CD4-positive, alpha-beta T cell treated with Interleukin-17A for 1 hour (primary cell): ENCODE measurements at places on chromosomes 1 and 21.

- DNase-seq, result no peak
These were observed 26.8 kb downstream of the EGLN1 start for GRCh38 chr1:231395076-231395997.

GRCh38 chr1:203144661-203145060 lies 17.1 kb downstream of the ADORA1 start:
- DNase-seq, result no peak

DNA sequence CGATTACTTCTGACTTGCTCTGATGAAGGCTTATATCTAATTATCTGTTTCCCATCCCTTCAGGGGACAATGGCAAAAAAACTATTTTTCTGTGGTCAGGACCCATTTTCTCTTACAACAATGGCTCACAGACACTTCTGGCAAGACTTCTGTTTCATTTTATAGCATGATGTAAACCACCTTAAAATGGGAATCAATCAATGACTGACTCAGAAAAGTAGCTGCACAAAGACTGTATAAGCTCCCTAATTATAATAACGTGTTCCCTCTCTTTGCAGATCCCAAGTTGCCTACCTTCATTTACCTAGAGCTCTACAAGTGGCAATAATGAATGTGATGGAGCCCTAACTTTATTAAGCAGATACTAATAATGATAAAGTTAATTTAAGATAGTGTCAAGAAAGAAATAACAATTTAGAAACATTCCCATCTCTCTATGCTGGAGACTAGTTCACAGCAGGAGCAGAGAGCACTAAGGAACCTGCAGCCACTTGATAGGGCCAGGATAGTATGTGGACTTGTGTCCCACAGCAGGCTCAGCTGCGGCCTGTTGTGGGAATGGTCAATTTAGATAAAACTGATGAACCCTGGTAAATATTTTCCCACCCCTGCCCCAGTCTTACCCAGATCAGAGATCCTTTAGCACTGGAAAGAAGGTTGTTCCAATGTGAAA lies 538 bp downstream of the GBP2 start:
- DNase-seq, result peak; percentile 26

DNA sequence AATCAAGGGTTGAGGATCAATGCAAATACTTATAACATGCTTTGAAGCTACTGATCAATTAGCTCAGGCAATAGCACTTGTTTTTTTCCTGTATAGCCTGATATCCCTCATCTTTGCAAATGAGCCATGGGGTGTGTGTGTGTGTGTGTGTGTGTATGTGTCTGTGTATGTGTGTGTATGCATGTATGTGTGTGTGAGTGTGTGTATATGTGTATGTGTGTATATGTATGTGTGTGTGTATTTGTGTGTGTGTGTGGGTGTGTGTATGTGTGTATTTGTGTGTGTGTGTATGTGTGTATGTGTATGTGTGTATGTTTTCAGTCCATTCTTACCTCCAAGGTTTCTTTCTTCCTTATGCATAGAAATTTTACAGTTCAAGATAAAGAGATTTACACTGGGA lies 78.4 kb upstream of the SSX2IP start:
- no peak for DNase-seq

GRCh38 chr1:101059945-101060542 lies 34.5 kb upstream of the DPH5 start:
- DNase-seq, result no peak

GRCh38 chr1:107795441-107795840 lies 169.5 kb downstream of the VAV3 start:
- peak; percentile 40 for DNase-seq

- DNase-seq, result no peak
These were observed 143.9 kb upstream of the UBE2U start for GRCh38 chr1:64059556-64059955.

DNA sequence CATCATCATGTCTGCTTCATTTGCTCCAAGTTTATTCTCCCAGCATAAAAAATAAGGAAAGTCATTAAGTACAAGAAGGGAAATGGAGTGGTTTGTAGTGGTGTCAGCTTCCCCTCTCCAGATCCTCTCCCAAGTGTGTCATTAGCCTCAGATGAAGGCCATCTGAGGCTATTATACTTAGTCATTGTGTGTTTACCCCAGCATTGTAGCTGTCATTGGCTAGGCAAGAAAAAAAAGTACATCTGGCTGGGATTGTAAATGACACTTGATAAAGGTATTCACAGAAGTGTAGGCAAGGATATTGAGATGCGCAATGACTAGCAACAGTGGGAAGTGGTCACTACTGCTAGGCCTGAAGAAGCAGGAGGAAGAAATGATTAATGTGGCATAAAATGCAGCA lies 316.9 kb upstream of the SGIP1 start:
- no peak for DNase-seq

GRCh38 chr1:32960819-32961355 lies 3.7 kb downstream of the RNF19B start:
- DNase-seq, result no peak

GRCh38 chr1:41789661-41790330 lies 128.9 kb downstream of the HIVEP3 start:
- no peak for DNase-seq

- no peak for DNase-seq
These were observed 651 bp downstream of the ZBTB8A start for GRCh38 chr1:32539584-32540571.

DNA sequence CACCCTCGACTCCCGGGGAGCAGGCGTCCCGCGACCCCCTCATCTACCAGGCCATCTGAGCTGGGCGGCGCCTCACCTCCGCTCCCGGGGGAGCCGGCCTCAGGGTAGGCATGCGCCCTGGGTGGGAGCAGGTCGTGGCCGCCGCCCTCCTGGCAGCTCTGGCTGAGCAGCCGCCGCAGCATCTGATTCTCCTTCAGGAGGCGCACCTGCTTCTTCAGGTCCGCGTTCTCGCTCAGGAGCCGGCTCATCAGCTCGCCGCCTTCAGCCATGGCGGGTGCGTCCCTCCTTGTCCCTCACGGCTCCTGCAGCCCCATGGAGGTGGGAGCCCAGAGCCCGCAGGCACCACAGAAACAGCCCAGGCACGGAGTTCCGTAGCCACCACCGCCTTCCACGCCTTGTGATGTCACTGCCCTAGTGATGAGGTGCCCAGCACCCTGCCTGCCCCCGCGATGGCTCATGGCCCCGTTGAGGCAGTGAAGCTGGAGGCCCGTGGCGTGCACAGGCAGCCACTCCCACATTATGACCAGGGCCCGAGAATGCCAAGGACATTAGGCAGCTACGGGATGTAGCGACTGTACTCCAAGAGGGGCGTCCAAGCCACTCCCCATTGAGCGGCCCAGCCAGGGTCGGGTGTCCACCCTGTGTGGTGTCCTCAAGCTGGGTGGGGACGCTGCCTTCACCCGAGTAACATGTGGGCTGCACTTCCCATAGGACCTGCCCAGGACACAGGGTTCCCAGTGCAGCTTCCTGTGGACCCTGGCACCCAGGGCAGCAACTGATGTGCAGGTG lies 1.5 kb downstream of the SPATC1L start:
- no peak for DNase-seq

DNA sequence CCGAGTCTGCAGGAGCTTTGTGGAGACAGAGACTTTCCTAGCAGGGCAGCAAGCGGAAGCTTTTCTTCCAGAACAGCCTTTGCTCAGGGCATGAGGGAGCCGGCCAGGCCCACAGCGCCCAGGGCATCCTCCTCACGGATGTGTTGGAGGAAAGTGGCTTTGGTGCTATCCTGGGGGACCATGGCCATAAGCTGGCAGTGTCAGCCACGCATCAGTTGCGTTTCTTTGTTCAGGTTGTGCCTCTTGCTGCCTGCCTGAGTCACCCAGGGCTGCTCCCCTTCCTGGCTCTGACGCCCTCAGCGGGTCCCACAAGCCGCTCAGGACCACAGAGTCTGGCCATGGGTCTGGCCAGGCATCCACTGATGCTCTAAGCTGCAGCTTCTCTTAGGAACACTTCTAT lies 39.6 kb upstream of the PRSS38 start:
- DNase-seq, result no peak

DNA sequence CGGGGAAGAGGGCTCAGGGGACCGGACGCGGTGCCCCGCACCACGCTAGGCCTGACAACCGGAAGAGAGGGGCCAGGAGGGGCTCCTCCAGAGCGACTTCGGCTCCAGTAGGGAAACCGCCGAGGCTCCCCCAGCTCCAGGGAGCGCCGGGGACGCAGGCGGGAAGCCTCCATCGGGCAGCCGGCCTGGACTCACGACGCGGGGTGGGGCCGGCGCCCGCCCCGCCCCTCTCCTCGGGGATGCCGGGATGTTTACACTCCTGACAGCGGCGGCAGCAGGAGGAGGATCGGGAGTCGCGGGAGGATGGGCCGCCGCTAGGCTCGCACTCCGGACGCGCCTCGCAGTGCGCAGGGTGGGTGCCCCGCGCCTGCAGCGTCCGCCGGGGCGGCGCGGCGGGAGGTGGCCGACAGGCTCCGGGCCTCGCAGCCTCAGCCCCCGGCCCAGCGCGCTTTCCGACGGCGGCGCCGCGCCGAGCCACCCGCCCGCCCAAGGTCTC lies at the start of gene NEK7:
Gene NEK7 (plus strand): TSS at position 254 of the 496 bp plus-strand sequence. CDS start 75,583 bp downstream, outside the sequence.
- DNase-seq, result peak; percentile 57

GRCh38 chr1:98296681-98297080 lies 364.8 kb upstream of the SNX7 start:
- DNase-seq, result no peak

GRCh38 chr1:1065265-1065939 lies 8.7 kb downstream of the RNF223 start:
- DNase-seq, result no peak

DNA sequence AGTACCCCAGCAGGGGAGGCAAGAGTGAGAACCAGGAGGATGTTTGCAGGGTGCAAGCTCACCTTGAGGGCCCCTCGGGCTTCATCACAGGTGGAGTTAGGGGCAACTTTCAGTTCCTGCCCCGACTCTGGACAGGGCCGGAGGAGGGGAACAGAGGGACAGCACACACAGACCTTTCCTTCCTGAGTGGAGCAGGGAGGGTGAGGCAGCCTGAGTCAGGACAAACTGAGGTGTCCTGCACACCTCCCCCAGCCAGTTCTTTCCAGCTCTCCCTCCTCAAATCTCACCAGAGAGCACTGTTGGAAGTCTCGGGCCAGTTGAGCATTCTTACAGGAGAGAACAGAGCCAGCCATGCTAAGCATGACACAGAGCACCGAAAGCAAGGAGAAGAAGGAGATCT lies 1.5 kb downstream of the ENTREP3 start:
- no peak for DNase-seq

GRCh38 chr1:229880271-229881170 lies 186.5 kb upstream of the GALNT2 start:
- DNase-seq, result no peak

DNA sequence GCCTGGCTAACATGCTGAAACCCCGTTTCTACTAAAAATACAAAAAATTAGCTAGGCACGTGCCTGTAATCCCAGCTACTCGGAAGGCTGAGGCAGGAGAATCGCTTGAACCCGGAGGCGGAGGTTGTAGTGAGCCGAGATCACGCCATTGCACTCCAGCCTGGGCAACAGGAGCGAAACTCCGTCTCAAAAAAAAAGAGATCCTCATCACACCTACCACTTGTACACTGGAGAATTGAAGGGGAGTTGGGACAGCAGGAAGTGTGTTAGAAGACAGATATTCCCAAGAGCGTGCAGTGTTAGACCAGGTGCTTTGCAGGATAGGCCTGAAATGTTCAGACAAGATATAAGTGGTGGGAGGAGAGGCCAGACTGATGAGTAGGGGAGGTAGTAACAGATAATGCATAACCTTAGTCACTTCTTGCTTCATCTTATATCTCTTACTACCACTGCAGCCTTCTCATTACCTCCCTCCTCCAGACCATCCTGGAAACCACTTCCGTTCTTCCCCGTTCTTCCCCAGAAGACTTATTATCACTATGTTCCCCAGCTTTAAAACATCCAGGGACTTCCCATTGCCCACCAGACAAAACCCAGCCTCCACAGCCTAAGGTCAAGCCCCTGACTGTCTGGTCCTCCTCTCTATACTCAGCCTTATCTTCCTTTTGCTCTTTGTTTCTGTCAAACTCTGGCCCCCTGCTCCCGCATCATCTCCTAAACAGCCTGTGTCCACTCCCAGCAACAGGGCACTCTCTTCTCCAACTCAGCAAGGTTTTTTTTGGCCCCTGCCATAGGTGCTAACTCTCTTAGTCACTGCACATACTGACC lies 21.3 kb downstream of the FAM20B start:
- no peak for DNase-seq

GRCh38 chr1:161720422-161720821 lies 922 bp upstream of the FCRLB start:
- no peak for DNase-seq

- no peak for DNase-seq
These were observed 85.2 kb upstream of the VAV3 start for GRCh38 chr1:108050158-108050557.

GRCh38 chr1:225762444-225762843 lies 15.2 kb upstream of the SRP9 start:
- DNase-seq, result no peak

DNA sequence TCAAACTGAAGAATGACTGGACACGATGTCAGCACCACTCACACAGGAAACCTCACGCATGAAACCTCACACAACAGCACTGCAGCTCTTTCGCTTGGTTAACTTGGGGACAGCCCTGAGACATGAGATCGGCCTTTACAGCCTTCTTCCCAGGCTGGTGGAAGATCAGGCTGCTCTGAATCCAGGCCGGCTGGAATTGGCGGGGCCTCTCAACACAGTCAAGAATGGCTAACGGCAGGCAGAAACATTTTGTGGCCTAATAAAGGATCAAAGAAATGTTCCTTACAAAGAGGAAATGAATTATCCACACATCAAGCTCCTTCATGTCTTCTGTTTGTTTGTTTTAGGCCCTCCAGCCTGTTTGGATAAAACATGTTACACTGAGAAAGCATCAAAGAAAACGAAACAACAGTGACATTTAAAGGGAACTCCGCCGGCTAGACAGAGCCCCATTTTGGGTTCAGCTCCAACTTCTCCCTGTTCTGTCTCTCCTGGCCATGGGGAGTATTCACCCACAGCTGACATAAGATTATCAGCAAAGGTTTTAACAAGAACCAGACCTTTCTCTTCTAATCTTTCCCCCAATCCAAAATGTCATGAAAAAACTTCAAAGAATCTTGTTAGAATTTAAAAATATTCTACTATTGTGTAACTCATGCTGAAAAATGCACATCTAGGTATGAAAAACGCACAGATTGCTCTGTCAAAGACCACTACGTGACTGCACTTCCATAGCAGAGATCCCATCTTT lies 131.2 kb downstream of the SLC45A1 start:
- no peak for DNase-seq

- no peak for DNase-seq
These were observed 40.5 kb downstream of the AK5 start for GRCh38 chr1:77322061-77322900.

- peak; percentile 68 for DNase-seq
These were observed 28.4 kb upstream of the C1orf159 start for GRCh38 chr1:1144122-1144842.

DNA sequence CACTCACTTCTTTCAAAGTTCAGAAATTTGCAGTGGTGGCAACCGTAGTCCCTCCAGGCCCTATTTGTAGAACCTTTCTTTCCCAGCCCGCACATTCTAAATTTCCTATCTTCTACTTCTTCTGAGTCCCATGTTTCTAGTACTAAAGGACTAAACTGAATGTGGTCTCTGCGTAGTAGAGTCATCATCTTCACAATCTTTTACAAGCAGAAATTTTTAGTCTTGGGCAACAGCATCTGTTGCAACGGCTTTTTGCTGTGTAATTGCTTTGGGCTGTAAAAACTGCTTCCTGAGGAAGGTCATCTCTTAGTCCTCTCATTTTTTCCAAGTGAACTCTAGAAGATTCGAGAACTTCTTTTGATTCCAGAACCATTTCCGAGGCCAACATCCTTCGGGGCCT lies 23.9 kb downstream of the VAV3 start:
- DNase-seq, result no peak

GRCh38 chr1:244187310-244187709 lies 136.2 kb downstream of the ZBTB18 start:
- DNase-seq, result no peak

GRCh38 chr1:154485910-154486496 lies 16.0 kb upstream of the TDRD10 start:
- no peak for DNase-seq
